ENCODE measurements at places on chromosomes 16 and 17. TPM values are rescaled to one million over a fixed set of nuclear protein-coding genes. Genes with fewer than 3 reads are reported as not detected.

CAPNS2 gene
- 0.13 TPM for total RNA-seq

GRCh38 chr17:16516594-16517051 is 24.6 kb upstream of the LRRC75A start:
- H3K36me3 ChIP-seq, result no peaks in the 10 kb centered on the region
- peak overlapping the region; percentile 45 for H3K4me3 ChIP-seq
- peak; percentile 90 for DNase-seq

C1QL1 gene
- total RNA-seq, result 0.10 TPM

CCL1 gene
- not detected for total RNA-seq

DNAAF8 gene
- total RNA-seq, result 0.06 TPM
